ENCODE measurements at places on chromosomes 5 and 9.

GRCh38 chr9:97601228-97601898 lies 31.8 kb downstream of the TSTD2 start:
- no peak for DNase-seq

GRCh38 chr5:129978270-129978669 lies 74.0 kb downstream of the CHSY3 start:
- DNase-seq, result no peak

DNA sequence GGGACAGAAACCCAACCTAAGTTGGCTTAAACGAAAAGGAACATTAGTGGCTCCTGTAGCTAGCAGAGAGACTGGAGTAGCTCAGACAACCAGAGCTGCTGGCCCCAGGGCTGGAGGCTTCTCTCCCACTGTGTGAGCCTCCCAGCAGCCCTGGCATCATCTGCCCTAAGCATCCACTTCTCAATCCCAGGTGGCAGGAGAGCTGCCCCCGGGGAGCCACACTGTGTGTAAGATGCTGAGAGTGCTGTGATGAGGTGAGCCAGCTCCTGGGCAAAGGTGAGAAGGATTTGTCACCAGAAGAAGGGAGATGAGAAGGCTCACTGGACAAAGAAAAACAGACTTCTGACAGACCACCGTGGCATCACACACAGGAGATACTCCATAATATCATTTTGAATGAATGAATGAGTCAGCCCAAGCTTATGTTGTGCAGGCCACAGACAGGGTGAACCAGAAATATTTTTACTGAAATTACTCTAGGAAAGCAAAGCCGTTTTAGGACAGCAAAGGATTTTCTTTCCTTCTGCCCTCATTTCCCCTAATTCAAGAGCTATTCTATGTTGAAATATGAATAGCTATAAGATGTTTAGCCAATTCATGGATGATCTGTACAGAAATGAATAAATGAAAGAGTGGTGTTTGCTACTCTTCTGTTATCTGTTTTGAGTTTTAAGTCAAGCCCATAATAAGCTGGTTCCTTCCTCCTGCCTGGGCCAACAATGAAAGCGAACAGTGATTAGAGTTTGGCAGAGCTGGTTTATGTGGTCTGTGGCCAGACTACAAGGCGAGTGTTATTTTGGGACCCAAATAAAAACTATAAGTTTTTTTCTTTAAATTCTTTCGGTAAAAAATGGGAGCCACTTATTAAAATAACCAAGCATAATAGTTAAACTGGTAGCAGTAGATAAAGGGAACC lies 57.4 kb upstream of the ECM2 start:
- DNase-seq, result no peak

- DNase-seq, result no peak
These were observed 170.3 kb upstream of the PUM3 start for GRCh38 chr9:3014178-3014577.

GRCh38 chr9:35682520-35683315 lies 7.0 kb downstream of the TPM2 start:
- no peak for DNase-seq

DNA sequence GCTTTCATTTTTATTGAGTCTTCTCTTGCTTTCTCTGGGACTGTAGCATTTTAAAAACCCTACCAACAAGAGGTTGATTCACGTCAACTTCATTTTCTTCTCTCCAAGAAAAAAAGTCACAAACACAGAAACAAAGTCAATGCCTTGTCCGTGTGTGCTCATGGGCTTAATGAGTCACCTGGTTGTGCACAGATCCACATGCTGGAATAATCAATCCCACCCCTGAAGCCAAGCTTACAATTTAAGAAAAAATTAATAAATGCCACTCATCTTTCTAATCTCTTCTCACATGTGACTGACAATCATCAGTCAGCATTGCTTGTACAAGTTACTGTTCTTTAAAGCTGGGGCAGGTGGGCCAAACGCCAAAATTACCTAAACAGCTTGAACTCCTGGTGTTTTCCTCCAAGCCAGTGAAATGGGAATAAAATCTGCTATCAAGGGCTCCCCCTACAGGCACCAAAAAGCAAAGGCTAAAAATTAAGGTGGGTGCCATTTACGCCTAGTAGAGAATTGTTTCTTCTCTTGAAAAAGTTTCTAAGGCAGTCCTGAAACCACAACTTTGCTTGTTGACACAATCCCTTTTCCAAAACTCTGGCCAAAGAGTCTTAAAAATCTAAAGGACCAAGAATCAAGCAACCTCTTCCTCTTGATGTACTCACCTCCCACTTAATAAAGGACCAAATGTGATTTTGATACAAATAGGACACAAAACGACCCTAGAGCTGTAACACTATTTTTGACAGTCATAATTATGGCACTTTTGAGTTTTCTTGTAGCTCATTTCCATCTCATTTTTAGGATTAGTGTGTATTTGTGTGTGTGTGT lies 21.3 kb downstream of the TRMO start:
- peak; percentile 50 for DNase-seq

DNA sequence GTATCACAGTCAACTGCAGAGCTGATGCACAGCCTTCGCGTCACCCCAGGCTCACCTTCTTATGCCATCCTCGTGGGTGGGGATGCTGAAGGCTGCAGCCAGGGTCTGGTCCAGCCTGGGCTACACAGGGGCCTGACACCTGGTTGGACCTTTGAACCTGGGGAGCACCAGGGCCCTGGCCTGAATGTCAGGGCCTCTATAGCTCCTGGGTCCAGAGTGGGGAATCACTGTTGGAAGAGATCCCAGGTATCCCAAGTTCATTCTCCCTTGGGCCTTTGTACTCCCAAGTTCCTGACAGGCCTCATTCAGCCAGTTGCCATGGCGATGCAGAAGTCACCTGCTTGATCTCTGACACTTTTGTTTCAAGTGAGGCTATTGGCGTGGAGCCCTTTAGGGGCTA lies 43.8 kb downstream of the ZNF618 start:
- DNase-seq, result no peak

- no peak for DNase-seq
These were observed 102.2 kb downstream of the KLF4 start for GRCh38 chr9:107387409-107387808.

DNA sequence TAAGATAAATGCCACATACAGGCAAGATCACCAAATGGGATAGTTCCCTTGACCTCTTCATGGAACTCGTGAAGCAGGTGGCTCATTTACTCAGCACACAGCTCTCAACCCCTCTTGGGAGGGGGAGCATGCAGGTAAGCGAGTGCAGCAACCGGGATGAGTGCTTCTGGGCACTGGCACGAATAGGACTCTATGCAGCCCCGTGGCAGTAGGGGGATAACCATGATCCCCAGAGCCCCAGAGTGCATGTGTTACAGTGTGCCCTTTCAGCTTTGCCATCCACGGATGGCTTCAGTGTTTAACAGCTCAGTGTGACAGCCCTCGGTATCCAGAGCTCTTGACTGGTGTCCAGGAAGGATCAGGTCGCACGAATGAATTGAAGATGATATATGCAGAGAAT lies 1187.1 kb downstream of the CDH9 start:
- DNase-seq, result no peak

- no peak for DNase-seq
These were observed 24.1 kb downstream of the HRH2 start for GRCh38 chr5:175681968-175682340.

- no peak for DNase-seq
These were observed 43.6 kb downstream of the SLC6A3 start for GRCh38 chr5:1401536-1402138.

DNA sequence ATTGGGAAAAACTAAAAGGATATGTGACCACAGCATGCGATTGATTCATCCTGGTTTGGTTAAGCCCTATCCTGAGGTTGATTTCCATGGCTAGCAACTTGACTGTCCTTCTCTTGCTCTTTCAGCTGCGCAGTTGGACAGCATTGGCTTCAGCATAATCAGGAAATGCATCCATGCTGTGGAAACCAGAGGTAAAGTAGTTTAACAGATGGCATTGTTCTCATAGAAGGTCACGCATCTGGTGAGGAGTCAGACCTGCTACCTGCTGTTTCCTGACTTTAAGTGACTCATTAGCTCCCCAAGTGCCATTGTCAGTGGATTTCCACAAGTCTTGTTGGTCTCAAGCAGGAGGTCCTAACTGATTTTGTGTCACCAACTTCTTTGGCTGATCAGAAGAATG lies 266.9 kb downstream of the ARHGAP26 start:
- DNase-seq, result no peak

GRCh38 chr5:515273-515836 lies 8.9 kb downstream of the SLC9A3 start:
- DNase-seq, result no peak

- DNase-seq, result no peak
These were observed 6.0 kb downstream of the BRD3 start for GRCh38 chr9:134061688-134062371.

DNA sequence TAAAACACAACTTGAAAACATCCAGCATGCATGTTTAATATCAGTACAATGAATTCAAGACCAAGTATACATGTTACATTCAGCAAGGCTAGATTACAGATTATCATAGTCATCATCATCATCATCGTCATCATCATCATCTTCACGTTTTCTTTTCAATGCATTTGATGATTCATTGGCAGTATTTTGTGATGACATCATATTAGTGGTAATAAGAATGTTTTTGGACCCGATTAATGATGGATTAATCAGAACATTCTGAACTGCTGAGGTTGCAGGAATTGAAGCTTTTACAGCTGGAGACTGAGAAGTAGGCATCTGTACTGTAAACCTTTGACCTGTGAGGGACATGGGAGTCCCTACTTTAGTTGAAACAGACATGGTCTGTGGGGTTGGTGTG lies 4.5 kb downstream of the AK6 start:
- DNase-seq, result no peak

DNA sequence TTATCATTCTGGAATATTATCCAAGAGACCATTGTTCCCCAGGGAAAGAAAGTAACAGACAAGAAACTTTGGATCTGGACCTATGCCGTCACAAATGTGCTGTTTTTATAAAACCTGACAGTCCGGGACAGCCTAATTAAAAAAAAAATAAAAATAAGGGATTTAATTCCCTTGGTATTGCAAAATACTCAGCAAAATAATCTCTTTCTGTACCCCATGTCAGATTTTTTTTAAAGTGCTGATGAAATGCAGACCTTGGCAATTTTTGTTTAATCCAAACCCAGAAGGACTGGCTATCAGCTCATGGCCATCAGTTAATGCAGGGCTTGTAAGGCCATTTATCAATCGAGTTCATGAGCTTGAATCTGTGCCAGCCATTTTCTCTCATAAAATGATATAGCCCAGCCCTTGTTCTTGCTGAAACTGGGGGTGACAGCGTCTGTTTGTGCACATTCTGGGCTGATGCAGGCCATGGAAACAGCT lies 162.7 kb upstream of the S1PR3 start:
- no peak for DNase-seq

GRCh38 chr5:140111859-140112551 lies 1.9 kb upstream of the PURA start:
- DNase-seq, result no peak

- no peak for DNase-seq
These were observed 289.6 kb downstream of the KIF4B start for GRCh38 chr5:155303120-155303519.

GRCh38 chr5:172285226-172286143 lies 1.9 kb upstream of the UBTD2 start:
- DNase-seq, result no peak

GRCh38 chr9:136521537-136521936 lies 24.3 kb downstream of the NOTCH1 start:
- no peak for DNase-seq

DNA sequence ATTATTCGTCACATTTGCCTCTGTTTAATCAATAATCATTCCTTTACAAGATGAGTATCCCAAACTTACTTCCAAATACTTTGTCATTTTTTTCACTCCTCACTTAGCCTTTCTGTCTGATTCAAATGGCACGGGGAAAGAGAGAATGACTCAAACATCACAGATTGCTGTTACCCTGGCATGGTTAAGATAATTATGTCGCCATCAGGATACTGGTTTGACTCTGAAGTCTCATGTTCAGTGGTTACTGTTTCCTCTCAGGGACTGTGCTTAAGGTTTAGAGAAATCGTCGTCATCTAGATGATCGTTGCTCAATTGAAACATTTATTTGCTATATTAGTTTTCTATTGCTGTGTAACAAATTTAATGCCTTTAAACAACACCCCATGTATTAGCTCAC lies 45.2 kb upstream of the RAD23B start:
- no peak for DNase-seq

DNA sequence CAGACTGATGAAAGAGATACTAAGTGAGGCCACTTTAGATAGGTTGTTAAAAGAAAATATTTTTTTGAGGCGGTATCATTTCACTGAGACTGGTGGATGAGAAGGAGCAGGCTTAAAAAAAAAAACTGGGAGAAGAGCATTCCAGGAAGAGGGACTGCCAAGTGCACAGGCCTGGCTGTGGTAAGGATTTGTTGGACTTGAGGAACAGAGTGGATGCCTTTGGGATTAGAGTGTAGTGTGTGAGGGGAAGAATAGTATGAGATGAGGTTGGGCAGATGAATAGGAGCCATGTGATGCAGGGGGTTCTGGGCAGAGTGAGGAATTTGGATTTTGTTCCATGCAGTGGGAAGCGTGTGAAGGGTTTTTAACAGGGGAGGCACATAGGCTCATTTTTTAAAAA lies 57.9 kb downstream of the PBX3 start:
- peak; percentile 96 for DNase-seq

GRCh38 chr5:107812570-107813141 lies 141.9 kb upstream of the EFNA5 start:
- peak; percentile 87 for DNase-seq

DNA sequence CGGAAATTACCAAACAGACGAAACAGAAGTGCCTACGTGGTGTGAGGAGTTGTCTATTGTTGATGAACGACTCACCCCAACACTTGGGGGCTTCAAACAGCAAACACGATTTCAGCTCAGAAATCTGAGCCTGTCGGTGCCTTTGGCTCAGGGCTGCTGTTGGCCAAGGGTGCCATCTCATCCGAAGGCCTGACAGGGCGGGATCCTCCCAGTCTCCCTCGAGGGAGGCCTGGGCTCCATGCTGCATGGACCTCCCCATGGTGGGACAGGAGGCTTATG lies 1.3 kb downstream of the LRRC14B start:
- no peak for DNase-seq

DNA sequence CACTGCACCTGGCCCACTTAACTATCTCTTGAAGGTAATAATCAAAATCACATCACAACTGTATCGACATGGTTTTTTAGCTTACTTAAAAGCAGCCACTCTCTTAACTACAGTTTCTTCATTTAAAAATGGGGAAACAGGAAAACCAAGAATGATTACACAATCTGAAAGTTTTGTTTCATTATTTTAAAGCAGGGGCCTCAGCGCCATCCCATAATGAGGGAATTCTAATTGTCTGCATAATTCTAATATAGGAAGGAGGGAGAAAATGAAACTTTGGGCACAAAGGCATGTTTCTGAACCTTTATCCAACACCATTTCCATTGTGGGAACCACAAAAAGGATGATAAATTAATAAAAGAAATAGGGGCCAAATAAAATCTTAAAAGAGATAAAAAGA lies 7.6 kb downstream of the HACD4 start:
- DNase-seq, result no peak

DNA sequence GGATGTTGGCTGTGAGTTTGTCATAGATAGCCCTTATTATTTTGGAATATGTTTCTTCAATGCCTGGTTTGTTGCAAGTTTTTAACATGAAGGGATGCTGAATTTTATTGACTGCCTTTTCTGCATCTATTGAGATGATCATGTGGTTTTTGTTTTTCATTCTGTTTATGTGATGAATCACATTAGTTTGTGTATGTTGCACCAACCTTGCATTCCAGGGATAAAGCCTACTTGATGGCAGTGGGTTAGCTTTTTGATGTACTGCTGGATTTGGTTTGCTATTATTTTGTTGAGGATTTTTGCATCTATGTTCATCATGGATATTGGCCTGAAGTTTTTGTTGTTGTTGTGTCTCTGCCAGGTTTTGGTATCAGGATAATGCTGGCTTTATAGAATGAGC lies 225.6 kb downstream of the PCSK1 start:
- no peak for DNase-seq

GRCh38 chr9:134326724-134327601 lies 708 bp downstream of the RXRA start:
- no peak for DNase-seq
